Activated T-helper 1 cell treated with Interleukin-2 at 50 U/mL for 16 hours (primary cell): ENCODE measurements at places on chromosomes 11 and 22.

DNA sequence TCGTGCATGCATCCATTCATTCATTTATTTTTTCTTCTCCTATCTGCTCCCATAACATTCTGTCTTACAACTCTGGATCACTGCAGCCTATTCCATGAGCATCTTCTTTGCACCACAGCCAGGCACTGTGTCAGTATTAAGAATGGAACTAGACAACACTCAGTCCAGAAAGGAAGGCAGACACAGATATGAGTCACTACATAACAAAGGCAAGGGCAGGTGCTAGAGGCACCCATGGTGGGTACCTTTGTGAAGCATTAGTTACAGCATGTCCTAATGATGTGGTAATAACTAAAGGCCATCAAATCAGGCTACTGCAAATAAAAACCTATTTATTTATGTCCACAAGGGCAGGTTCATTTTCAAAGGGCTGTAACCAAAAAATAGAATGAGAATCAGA is 28.1 kb downstream of the TENM4 start:
- DNase-seq = no peak

DNA sequence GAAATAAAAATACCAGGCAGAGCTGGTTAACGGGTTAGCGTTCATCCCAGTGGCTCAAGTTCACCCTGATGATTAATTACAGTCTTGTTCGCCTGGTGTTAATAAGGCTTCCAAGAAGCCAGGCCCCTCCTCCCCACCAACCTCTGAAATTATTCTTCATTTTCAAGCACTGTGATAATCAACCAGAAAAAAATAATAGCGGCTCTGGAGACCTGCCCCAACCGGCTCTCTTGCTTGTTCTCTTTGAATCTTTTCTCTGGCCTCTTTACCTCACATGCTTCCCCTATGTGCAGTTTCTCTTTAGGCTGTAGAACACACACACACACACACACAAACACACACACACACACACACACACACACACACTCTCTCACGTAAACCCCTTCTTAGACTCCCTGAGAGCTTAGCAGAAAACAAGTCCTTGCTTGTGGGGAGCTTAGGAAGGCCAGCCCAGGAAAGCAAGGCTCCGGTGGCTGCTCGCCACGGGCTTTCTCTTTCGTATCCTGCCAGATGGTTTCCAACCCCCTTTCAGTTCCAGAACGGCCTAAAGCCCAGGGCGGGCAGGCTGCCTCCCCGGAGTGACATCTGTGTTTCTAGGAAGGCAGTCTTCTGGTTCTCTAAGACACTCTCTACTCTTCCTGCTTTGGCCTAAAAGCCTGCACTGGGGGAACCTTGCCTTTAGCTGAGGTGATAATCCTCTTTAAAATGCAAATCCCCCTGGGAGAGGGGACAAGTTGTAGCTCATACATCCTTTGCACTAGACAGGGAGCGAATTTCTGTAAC is 106.4 kb upstream of the SESN3 start:
- DNase-seq = no peak

- DNase-seq = no peak
Observed at GRCh38 chr11:129460714-129461113, 85.1 kb downstream of the BARX2 start.

DNA sequence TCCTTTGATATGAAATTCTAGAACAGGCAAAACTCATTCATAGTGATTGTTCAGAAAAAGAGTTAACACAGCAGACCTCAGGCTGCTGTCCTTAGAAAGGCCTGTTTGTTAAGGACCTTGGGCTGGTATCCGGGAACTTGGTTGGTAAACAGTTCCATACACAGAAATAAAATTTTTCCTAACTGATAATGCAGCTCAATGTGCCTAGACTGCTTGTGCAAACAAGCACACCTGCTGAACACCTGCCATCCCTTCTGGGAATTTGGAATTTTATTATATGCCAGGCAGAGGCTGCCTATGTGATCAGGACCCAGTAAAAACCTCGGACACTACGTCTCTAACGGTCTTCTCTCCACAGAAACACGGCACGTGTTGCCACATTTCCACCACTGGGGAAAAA is 11.5 kb downstream of the THAP12 start:
- DNase-seq = no peak

DNA sequence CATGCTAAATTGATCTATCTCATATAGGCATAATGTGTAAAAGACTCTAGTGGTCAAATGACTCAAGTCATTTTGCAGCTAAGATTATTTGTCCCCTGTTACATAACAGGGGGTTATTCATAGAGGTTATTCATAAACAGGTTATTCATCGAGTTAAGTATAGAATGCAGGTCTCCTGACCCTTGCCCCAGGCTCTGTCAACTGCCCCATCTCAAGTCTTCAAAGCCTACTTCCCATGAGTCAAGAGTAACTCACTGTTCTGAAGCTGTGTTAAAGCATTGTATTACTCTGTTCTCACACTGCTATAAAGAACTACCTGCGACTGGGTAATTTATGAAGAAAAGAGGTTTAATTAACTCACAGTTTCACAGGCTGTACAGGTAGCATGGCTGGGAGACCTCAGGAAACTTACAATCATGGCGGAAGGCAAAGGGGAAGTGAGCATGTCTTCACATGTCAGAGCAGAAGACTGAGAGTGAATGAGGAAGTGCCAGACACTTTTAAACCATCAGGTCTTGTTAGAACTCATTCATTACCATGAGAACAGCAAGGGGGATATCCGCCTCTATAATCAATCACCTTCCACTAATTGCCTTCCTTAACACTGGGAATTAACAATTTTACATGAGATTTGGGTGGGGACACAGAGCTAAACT is 226.2 kb upstream of the BLID start:
- no peak for DNase-seq

DNA sequence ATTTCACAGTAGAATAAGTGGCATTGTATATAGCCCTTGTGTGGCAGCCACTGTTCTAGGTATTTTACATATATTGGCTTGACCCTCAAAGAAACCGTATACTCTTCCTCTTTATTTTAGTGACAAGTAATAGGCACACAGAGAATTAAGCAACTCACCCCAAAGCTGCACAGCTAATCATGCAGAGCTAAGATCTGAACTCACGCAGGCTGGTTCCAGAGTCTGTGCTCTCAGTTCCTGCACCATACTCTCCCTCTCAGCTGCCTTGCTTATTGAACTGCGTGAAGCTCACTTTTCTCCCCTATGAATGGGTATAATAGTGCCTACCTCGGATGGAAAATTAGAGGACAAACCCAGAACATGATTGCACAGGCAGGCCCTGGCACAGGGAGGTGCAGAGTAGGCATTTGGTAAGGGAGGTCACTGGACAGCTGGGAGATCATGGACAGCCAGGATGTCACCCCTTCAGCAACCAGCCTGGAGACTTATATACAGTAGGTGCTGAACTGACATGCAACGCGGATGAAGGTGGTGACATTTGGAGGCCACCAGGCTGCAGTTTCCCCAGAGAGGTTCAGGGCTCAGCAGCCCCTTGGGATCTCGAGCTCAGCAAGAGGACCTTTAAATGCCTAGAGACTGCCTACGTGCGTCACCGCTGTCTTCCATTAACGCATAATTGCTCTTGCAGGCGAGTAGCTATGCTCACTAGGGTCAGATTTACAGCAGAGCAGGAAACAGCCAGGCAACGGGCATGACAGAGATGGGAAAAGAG is 78.4 kb upstream of the TP53I11 start:
- DNase-seq = no peak

DNA sequence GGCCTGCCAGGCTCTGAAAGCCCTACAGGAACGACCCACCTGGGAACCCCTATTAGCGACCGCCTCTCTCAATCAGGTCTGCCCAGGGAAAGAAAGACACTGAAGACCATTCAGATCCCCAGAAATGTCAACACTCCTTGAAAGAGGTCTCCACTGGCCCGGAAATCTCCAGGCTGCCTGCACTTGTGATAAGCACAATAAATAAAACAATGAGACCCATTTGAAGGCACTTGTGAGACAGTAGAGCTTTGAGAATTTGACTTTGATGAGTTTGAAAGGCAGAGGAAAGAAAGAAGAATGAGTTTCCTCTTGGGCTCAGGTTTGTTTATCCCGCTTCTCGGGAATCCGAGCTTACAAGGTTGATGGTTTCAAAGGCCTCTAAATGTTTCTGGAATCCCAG is 416.3 kb downstream of the BUD13 start:
- DNase-seq = no peak

GRCh38 chr11:126512251-126512650 is 156.8 kb downstream of the ST3GAL4 start:
- no peak for DNase-seq

- no peak for DNase-seq
Observed at GRCh38 chr11:74466916-74467885, at the start of gene KCNE3. Gene KCNE3, minus strand, starts transcription at chr11:74467549. Its CDS starts 9,986 bp downstream, at chr11:74457563.

- no peak for DNase-seq
Observed at GRCh38 chr11:34795641-34796040, 120.5 kb downstream of the APIP start.

DNA sequence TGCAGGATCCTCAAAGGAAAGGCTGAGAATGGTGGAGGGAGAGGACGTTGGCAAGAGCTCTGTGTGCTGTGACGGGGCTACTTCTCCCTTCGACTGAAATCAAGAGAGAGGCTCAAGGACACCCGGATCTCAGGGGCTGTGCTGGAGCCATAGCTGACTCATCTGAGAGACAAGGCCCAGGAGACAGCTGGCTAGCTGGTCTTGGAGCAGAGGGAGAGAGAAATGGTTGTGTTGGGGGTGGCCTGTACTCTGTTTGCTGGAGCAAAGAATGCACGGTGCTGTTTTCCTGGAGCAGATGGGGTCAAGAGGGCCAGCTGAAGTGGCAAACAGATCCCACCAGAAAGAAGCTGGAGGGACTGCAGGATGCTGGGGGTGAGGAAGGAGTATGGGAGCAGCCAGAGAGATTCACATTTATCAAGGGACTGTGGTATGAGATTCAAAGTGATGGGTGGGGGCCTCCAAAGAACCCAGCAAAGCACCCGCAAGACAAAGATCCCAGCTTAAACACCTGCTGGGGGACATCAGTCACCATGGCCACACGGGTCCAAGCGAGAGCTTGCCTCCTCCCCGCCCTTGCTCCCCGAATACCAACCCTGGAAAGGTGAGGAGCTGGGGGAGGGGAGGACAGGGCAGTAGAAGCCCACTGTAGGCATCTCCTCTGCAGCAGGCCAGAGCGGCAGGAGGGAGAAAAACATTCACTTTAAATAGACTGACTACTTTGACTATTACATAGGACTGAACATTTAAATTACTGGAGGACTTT is 40.8 kb downstream of the MAP6 start:
- DNase-seq = no peak

- no peak for DNase-seq
Observed at GRCh38 chr11:134615041-134615615, 203.1 kb upstream of the B3GAT1 start.
